ENCODE measurements at places on chromosomes 3 and 15. TPM values are rescaled to one million over a fixed set of nuclear protein-coding genes. Genes with fewer than 3 reads are reported as not detected.

- DNase-seq = no peak
These were observed 69.8 kb downstream of the SH3GL3 start for GRCh38 chr15:83516935-83517334.

The GATA2 gene
- total RNA-seq = not detected

GRCh38 chr3:197505796-197506548 lies 49.8 kb downstream of the BDH1 start:
- no peak for DNase-seq

GRCh38 chr3:63344661-63345060 lies 66.6 kb downstream of the SYNPR start:
- DNase-seq = no peak

The CD200R1 gene
- total RNA-seq = 29.2 TPM

The SERPINI1 gene
- total RNA-seq = 4.9 TPM

- DNase-seq = no peak
These were observed 39.8 kb downstream of the SEMA3G start for GRCh38 chr3:52405066-52405465.

DNA sequence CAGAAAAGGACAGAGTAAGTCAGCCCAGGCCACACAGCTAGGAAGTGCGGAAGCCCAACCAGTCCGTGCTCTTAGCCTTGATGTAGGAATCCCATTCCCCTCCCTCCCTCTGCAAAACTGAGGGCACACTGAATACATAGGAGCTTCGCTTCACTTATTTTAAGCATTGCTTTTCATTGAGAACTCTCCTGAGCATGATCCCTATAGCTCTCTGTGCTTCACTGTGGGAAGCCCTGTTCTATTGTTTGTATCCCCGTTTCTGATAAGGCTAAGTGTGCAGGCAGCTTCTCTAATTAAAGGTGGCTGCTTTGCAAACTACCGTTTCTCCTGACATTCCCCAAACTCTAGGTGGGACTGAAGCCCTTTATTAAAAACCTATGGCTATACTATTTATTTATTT lies 29.9 kb downstream of the IL5RA start:
- no peak for DNase-seq

GRCh38 chr15:60651734-60652141 lies 172.8 kb upstream of the ICE2 start:
- no peak for DNase-seq

The ENTPD3 gene
- not detected for total RNA-seq

- no peak for DNase-seq
These were observed 2.9 kb downstream of the TRA2B start for GRCh38 chr3:185934767-185935464.

- DNase-seq = no peak
These were observed 12.4 kb downstream of the GLYCTK start for GRCh38 chr3:52299879-52300611.

The CTXN2 gene
- total RNA-seq = not detected

The ESYT3 gene
- total RNA-seq = 0.11 TPM

GRCh38 chr3:15023249-15023648 lies 41.9 kb downstream of the MRPS25 start:
- no peak for DNase-seq

GRCh38 chr3:129033633-129034321 lies 26.8 kb upstream of the GP9 start:
- no peak for DNase-seq

DNA sequence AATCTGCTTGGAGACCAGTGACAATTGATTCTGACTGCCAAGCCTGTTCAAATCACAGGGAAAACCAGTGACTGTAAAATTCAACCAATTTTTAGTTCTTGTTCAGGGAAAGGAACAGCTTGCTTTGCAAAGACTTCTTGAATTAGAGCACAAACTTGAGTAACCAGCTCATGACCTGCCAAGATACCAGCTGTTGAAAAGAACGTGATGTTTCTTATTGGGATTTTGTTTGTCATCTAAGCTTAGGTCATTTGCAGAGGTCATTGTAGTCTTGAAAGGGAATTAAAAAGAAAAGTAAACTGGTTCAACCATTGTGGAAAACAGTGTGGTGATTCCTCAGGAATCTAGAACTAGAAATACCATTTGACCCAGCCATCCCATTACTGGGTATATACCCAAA lies 428.2 kb downstream of the GRM7 start:
- no peak for DNase-seq

DNA sequence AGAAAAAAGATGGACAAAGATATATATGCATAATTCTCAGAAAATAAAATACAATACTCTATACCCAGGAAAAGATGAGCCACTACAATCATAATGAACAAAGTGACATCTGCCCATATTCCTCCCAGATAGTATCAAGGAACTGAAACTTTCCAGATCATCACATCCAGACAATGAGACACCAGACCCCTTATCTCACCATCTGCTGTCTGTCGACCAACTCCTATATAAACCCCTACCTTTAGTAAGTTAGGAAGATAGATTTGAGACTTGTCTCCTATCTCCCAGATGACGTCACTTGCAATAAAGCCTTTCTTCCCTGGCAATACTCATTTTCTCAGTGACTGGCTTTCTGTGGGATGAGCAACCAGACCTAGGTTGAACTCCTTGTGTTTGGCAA lies 1071.6 kb downstream of the PLOD2 start:
- no peak for DNase-seq

GRCh38 chr15:32651229-32651837 lies 9.8 kb downstream of the SCG5 start:
- no peak for DNase-seq

GRCh38 chr3:55128225-55128823 lies 200.5 kb upstream of the LRTM1 start:
- DNase-seq = no peak

DNA sequence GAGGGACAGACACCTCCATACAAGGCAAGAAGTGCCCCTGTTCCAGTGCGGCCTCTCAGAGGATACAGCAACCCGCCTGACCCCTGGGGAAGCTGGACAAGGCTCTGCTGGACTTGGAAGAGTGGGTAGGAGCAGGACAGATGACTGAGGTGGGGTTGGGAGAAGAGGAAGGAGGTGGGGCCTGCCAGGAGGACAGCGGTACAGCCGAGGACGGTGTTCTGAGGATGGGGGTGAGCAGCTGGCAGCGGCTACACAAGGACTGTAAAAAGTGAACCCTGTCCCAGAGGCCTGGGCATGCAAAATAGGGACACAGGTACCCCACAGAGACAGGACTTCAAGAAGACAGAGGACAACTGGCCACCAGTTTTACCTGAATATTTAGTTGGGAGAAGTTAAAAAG lies 23.5 kb upstream of the ELP6 start:
- DNase-seq = no peak

GRCh38 chr15:78991879-78992278 lies 47.0 kb upstream of the CTSH start:
- no peak for DNase-seq

GRCh38 chr15:78035321-78035751 lies 42.2 kb downstream of the TBC1D2B start:
- DNase-seq = peak; percentile 35

- no peak for DNase-seq
These were observed 64.8 kb downstream of the BOC start for GRCh38 chr3:113275929-113276750.

GRCh38 chr3:14536837-14537589 lies 3.1 kb downstream of the GRIP2 start:
- DNase-seq = no peak

- DNase-seq = no peak
These were observed 23.9 kb upstream of the TM4SF1 start for GRCh38 chr3:149401212-149401925.

All from CD4-positive, alpha-beta memory T cell (primary cell).